Mammary epithelial cell (primary cell): ENCODE measurements at places on chromosomes 1 and 21. TPM values are rescaled to one million over a fixed set of nuclear protein-coding genes. Genes with fewer than 3 reads are reported as not detected.

Gene ZNF697
- 1.8 TPM for polyA plus RNA-seq

Gene CASP9
- 5.2 TPM for polyA plus RNA-seq

Gene PRKACB
- polyA plus RNA-seq: 8.9 TPM

Gene LCE1A
- polyA plus RNA-seq: not detected

Gene CD244
- polyA plus RNA-seq: not detected
